ENCODE measurements at places on chromosomes 2 and 18. TPM values are rescaled to one million over a fixed set of nuclear protein-coding genes. Genes with fewer than 3 reads are reported as not detected.

DNA sequence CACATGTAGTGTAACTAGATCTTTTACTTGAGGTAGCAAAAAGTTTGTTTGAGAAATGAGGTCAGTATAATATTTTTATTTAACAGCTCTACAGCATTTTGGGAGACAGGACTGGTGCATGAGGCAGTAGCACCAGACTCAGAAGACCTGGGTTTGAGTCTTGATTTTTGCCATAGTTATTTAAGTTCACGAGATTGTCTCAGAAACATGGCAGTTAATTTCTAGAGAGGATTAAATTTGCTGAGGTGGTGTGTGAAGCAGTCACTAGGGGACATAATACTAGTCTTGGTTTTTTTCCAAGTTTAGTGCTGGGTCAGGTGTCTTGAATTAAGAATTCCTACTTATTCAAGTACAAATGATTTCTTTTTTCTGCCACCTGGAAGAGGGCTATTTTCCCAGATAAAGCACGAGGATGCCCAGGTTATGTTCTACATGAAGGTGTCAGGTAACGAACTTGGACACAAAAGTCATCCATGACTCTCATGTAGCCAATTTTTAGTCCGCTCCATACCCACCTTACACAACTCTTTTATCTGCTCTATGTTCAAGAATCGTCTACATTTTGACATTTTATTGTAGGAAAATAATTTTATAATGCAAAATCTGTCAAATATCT is 1.4 kb downstream of the MARCHF7 start:
- no peak for DNase-seq

The FZD7 gene
- total RNA-seq, result 0.97 TPM

The UGP2 gene
- 43.9 TPM for total RNA-seq

The C2orf81 gene
- 1.8 TPM for total RNA-seq

DNA sequence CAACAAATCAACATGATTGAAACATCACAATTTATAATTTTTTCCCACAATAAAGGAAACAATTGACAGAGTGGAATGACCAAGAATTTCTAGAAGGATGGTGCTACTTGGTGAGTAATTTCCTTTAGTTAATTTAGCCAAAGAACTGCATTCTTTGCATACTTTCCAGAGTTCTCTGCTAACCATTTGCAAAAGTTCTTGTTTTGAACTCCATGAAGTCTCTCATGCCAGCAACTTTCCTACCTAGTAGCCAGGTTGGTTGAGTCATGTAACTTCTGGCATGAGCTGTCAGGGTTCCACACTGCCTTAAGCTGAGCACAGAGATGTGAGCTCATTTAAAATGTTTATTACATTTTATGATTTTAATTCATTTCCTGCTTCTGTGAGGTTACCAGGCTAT is 539.6 kb downstream of the PID1 start:
- no peak for DNase-seq

The SERPINB4 gene
- total RNA-seq, result not detected

DNA sequence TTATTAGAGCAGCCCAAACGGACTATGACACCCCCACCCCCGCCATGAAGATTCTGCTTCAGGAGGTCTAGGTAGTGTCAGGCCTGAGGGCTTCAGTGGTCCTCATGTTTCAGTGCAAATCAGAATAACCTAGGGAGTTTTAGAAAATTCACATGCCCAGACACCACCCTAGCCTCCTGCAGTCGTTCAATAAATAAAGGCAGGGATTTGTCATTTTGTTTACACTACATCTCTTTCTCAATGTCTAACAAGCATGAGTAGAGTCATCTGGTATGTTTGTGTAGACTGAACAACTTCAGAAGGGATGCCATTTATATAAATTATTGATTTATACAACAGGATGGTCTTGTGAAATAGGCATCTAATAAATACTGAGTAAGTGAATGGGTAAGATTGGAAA is 112.1 kb upstream of the SERPINE2 start:
- DNase-seq, result no peak

DNA sequence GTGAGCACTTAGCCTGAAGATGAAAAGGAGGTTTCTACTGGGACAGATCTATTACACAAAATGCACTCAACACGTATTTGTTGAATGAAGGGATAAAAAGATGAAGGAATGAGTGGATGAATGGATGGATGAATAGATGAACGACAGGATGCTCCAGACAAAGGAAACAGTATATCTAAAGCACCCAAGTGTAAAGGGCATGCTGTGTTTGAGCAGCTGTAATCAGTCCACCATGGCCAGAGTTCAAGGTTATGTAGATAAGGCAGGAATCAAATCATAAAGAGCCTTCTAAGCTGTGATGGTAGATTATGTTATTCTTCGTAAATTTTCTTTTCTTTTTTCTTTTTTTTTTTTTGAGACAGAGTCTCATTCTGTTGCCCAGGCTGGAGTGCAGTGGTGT is 213.8 kb upstream of the FBXO11 start:
- no peak for DNase-seq

GRCh38 chr2:195318440-195319111 is 338.4 kb upstream of the SLC39A10 start:
- DNase-seq, result no peak

- DNase-seq, result no peak
Measured at GRCh38 chr2:215505044-215505786, 69.3 kb upstream of the FN1 start.

DNA sequence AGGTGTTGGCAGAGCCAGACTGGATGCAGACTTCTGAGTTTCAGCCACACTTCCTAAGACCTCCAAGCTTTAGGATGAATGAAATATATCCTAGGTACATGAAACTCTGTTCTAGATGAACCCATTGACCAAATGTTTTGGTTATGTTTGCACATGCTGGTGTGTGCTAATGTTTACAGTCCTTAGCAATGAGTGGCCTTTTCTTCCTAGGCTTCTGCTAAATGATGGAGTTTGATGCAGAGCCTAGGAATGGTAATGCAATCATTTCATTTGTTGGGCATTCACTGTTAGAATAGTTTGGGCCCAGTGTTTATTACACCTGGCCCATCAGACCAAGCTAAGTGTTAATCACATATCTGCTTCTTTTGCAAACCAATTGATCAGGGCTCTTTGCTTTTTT is 464.7 kb downstream of the MEIS1 start:
- no peak for DNase-seq

DNA sequence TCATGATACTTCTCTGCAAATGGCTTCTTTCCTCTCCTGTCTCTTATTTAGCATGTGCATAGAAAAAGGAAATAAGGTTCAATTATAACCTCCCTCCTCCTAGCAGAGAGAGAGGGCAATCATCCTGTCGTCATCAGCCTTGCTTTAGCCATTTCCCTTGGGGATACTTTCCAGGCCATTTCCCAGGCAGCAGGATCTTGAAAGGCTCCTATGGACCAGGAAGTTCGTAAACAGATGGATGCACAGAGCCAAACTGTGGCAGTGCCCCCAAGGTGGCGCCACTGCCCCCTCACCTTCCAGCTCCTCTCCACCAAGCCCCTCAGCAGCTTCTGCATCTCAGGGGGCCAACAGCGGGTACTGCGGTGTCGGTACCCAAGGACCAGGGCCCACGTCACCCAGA is 157.4 kb downstream of the DTNA start:
- DNase-seq, result no peak

GRCh38 chr2:239834143-239834542 is 191.0 kb downstream of the NDUFA10 start:
- DNase-seq, result no peak

DNA sequence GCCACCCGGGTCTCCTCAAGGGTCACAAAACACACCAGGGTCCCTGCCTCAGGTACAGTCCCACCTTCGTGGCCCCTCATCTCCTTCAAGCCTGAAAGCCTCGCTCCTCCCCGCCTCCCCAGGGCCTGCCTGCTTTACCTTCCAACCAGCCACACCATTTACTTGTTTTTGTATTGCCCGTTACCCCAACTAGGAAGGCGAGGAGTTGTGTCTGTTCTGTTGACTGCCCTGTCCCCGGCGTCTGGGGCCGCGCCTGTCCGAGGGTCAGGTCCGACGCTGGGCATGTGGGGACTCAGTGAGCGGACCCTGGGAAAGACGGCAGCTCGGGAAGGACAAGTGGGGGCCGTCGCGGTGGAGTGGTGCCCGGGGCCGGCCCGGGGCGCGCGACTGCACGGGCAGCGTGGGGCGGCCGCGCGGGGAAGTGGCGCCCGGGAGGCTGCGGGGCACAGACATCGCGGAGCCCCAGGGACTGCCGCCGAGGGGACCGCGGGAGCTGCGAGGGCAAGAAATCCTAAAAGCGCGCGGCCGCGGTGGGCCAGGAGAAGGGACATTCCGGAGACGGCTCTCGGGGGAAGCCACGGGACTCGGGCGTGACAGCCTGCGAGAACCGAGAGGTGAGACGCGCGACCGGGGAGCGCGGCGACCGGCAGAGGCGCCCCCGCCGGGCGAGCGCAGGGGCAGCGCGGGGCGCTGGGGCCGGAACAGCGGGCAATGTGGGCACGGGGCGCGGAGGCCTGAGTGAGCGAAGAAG is 797 bp upstream of the GRHL1 start:
- peak; percentile 40 for DNase-seq

The STK39 gene
- 7.5 TPM for total RNA-seq

The TUBA4B gene
- total RNA-seq, result not detected

DNA sequence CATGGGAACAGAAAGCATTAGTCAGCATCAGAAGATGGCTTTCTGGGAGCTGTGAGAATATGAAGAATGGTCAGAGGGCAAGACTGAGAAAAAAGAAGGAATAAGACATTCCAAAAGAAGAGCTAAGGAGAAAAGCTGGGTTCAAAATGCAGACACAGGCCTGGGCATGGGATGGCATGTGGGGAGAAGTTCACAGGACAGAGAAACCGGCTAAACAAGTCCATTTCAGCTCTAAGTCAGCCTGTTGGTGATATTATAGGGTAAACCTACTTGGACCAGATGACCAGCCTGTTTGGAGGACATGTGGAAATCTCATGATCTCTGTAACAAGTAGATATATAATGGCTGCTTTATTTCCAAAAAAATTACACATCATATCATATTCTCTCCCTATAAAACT is 91.7 kb upstream of the MEIS1 start:
- DNase-seq, result no peak

DNA sequence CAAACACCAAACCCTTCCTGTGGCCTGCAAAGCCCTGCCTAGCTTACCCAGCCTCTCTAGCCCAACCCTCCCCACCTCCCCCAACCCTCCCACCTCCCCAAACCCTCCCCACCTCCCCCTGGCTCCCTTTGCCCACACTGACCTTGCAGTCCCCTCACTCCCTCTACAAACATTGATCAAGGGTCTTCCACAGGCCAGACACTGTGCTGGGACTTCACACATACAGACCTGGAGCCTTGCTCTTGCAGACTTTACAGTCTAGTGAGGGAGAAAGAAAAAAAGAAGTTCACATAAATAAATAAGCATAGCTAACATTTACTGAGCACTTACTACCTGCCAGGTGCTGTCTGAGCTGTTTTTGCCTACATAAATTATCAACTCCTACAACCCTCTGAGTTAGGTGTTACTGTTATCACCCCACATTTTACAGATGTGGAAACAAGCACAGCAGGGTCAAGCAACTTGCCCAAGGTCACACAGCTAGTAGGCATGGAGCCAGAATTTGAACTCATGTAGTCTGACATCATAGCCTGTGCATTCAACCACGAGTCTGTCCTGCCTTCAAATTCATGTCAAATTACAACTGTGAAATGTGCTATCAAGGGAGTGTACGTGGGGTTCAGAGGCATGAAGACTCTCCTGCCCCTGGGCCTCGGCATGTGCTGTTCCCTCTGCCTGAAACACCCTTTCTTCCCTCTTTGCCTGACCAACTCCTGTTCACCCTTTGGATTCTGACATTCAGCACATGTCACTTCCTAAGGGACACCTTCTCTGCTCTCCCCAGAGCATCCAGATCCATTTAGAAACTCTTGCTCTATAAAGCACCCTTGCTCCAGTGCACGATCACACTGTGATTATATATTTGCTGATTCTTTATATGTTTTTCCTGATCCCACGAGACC is 209.9 kb downstream of the TNS1 start:
- no peak for DNase-seq

DNA sequence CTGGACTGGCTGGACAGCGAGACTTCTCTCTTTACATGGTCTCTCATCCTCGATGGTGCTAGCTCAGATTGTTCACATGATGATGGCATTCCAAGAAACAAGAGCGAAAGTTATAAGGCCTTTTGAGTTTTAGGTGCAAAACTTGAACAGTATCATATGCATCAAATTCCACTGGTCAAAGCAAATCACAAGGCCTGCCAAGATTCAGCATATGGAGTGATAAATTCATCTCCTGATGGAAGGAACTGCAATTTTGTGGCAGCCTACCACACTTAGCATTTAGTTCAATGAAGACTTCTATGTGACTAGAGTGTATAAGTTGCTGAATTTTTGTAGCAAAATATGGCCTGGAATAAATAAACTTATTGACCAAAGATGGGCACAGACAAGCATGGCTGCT is 194.0 kb upstream of the EPC2 start:
- no peak for DNase-seq

The CXCR1 gene
- total RNA-seq, result not detected

DNA sequence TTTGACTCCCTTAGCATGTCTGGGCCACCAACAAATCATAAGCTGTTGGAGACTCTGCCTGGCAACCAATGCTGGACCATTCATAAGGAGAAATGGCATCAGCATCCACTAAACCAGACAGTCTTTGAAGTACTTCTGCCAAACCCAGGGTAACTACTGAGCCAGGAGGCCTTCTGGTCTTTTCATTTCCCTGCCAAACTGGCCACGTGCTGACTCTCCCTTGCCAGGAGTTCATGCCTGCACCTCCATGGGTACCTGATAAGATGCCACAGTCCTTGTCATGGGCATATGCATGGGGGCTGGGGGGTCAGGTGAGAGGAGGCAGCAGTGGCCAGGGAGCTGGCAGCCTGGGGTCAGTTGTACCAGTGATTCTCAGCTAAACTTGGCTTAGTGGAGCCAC is 34.2 kb upstream of the DAPL1 start:
- no peak for DNase-seq

DNA sequence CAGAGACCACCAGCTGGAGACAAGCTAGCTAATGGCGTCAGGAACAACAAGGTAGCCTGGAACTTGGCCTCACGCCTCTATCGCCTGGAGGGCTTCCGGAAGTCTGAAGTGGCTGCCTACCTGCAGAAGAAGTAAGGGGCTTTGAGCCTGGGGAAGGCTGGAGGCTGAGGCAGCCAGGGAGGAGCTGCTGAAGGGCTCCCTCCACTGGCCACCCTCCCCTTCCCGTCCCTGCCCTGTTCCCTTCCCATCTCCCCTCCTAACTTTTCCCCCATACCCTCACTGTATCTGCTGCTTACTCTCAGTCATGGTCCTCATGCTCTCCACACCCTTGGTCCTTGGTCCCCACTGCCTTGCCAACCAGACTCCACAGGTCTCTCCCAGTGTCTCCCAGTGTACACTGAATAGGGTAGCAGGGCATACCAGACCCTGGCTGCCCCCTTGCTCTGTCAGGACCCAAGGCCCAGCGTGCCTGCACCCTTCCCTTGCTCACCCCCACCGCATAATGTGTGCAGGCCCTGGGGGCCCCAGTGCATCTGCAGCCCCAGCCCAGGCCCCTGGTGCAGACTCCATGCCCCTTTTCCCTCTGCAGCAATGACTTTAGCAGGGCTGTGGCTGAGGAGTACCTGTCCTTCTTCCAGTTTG is 18.8 kb downstream of the PSD4 start:
- DNase-seq, result no peak

GRCh38 chr2:74959106-74959751 is 786 bp downstream of the POLE4 start:
- no peak for DNase-seq

The LRATD1 gene
- not detected for total RNA-seq

The SKOR2 gene
- total RNA-seq, result not detected

GRCh38 chr2:226002438-226002837 is 602.9 kb downstream of the NYAP2 start:
- DNase-seq, result no peak

The LIMS2 gene
- total RNA-seq, result 2.9 TPM
